ENCODE measurements at places on chromosomes 16 and 17.

DNA sequence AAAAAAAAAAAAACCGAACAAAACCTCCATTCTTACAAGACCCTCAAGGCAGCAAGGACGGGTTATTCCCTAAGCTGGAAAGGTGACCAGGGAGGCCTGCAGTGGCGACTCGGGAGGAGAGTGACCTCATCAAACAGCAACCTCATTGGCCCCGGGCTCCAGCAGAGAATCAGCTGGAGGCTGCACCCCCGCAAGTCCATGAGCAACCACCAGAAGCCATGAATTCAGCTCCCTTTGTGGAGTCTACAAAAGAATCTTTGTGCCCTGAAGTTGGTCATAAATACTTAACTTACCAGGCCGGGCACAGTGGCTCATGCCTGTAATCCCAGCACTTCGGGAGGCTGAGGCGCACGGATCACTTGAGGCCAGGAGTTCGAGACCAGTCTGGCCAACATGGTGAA, 80.9 kb upstream of the CREBBP start:
- no peak for DNase-seq

DNA sequence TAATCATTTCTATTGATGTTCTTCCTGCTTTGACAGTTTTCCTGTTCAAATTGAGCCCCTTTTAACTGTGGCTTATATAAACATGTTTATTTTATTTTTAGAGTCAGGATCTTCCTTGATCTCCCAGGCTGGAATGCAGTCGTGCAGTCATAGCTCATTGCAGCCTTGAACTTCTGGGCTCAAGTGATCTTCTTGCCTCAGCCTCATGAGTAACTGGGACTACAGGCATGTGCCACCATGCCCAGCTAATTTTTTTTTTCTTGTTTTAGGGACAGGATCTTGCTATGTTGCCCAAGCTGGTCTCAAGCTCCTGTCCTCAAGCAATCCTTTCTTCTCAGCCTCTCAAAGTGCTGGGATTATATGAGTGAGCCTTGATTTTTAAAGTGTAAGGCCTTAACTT, 14.7 kb downstream of the PHKB start:
- no peak for DNase-seq

DNA sequence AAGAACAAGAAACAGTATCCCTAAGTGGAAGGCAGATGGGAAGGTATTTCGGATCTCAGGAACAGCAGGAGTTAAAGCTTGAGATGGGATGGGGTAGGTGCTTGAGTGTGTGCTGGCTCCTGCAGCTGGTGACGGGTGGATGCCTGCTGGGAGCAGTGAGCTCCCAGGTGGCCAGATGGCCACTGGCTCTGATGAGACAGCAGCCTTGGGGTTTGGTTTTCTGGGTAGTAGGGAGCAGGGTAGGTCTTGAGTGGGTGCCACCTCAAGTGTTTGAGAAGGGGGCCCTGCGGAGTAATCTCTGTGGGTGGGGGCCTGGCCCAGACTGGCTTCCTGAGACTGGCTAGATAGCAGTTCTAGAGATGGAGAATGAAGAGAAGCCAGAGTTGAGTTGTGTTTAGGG, 10.3 kb downstream of the EPN2 start:
- DNase-seq, result no peak

- no peak for DNase-seq
Observed at GRCh38 chr17:68927516-68927915, 27.7 kb downstream of the ABCA8 start.

GRCh38 chr16:48246066-48246465, 1.3 kb downstream of the ABCC11 start:
- DNase-seq, result no peak

DNA sequence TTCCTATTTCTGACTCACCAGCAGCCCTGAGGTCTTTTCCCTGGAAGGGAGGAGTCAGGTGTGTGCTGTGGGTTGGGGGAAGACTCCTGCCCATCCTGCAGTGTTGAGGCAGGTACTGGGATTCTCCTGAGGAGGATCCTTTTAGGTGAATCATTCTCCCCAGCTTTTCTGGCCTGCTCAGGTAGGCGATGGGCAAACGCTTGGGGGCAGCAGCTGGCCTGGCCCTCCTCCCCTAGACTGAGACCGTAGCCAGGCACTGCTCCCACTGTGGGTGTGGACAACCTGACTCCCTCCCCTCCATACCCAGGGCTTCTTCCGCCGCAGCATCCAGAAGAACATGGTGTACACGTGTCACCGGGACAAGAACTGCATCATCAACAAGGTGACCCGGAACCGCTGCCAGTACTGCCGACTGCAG, 15.1 kb downstream of the GJD3 start:
- DNase-seq, result no peak

- no peak for DNase-seq
Observed at GRCh38 chr16:58038219-58038641, 12.7 kb downstream of the MMP15 start.

DNA sequence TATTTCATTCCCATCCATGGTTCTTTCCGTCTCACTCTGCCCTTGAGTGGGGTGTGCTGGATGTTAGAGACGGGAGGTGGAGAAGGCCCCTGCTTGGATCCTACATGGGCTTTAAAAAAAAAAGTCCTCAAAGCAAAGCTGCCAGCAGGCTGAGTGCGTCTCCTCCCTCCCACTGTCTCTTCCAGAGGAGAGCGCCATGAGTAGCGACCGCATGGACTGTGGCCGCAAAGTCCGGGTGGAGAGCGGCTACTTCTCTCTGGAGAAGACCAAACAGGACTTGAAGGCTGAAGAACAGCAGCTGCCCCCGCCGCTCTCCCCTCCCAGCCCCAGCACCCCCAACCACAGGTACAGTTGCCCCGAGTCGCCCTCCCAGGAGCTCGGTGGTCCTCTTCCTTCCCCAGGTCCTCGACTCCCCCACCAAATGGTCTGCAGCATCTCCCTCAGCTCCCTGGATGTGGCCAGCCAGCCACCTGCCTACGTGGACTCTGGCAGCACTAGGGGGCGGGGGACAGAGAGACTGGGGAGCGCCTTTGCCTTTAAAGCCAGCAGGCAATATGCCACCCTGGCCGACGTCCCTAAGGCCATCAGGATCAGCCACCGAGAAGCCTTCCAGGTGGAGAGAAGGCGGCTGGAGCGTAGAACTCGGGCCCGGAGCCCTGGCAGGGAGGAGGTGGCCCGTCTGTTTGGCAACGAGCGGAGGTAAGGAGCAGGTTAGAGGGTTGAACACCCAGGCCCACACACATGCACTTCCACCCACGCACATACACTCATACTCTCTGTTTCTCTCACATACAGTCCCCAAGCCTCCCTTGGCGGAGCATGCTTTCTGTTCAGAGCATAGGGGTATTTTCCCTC, 68.2 kb downstream of the PLD6 start:
- no peak for DNase-seq

DNA sequence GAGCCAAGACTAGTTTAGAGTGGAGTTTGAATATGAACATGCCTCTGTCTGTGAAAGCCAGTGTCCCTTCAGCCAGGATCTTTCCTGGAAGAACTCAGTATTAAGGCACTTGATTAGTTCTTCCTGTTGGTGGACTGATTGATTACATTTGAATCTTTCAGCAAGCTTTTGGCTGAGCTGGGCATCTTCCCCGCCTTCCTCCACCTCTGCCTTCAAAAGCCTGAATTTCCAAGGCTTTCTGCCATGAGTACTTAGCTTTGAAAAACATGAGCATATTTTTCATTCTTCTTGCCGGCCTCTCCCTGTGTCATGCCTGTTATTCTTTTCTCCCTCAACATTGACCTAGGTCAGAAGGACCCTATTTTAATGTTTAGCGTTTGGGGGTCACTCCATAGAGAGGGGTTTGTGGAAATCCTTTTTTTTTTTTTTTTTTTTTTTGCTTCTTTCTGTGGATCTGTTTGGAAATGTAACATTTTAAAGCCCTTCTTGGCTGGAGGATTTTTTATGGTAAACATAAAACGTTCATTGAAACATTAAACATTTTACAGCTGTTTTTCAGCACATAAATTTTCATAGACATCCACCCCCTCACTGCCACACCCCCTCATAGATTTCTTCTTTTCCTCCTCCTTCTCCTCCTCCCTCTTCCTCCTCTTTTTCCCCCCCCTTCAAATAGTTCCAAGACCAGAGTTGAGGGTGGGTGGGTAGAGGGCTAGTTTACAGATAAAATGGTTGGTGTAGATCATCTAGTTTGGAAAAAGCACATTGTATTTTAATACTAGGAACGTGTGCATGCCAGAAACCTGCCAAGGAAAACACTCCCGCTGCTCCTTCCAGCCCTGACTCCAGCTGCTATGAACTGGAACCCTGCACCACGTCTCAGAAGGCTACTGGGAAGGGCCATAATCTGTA, 645.9 kb downstream of the WWOX start:
- no peak for DNase-seq

DNA sequence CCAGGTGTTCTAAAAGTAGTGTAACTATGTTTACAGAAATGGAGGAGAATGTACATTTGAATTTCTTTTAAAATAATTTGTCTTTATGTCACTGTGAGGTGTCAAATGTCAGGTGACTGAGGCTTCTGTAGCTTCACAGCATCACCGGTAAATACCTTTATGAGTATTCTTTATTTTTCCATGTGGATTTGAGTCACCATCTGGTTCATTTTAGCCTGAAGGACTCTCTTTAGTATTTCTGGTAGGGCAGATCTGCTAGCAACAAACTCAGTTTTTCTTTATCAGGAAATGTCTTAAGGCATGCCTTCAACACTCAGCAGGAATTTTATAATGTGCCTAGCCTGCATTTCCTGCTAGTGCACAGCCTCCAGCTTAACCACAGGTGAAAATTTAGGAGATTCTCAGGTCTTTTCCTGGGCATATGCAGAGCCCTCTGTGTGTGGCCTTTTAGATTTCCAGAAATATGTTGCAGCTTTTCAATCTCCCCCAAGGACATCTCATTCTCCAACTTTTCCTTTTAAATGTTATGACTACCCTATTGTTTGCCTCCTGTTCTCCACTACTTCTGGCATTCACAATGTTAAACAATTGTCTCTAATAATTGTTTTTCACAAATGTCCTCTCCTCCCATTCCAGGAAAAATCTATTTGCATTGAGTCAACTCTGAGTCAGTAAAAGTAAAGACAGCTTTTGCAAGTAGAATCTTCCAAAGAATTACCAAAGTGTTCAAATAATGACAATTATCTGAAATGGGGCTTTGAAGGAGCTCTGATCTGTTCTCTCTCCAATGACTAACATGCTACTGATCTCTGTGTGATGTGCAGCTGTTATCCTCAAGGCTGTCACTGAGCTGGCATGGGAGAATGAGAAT, 239.4 kb upstream of the CPHXL start:
- DNase-seq, result no peak

- DNase-seq, result no peak
Observed at GRCh38 chr17:43334738-43335402, 63.9 kb upstream of the ARL4D start.

DNA sequence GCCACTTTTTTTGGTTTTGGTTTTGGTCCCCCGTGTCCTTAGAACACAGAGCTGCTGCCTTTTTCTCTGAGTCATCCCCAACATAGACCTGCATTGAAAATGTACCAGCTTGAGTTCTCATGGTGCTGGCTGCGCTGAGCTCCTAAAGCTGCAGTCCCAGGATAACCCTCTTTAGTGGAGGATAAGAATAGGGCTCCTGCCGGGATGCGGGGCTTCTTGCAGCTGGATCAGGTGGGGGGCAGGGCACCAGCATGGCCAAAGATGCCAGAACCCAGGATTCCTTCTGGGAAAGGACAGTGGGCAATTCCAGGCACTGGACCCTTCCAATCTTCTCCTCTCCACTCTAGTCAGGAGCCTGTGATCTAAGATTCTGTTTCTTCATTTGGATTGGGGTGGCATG, 8.3 kb upstream of the CLUH start:
- no peak for DNase-seq

- DNase-seq, result no peak
Observed at GRCh38 chr17:80890196-80890920, 101.3 kb upstream of the CHMP6 start.

- DNase-seq, result no peak
Observed at GRCh38 chr17:33199571-33200510, 93.3 kb downstream of the ASIC2 start.

GRCh38 chr16:10594312-10594950, 14.0 kb upstream of the EMP2 start:
- no peak for DNase-seq

- no peak for DNase-seq
Observed at GRCh38 chr16:23999663-24000062, 163.9 kb downstream of the PRKCB start.

DNA sequence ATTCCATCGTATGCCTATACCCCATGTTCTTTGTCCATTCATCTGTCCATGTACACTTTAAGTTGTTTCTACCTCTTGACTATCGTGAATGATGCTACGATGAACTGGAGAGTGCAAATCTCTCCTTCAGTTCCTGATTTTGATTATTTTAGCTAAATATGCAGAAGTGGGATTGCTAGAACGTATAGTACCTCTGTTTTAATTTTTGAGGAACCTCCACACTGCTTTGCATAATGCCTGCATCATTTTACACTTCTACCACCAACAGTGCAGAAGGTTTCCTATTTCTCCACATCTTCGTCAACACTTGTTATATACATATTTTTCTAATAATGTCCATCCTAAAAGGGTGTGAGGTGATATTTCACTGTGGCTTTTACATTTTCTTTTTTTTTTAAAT, 43.9 kb downstream of the SDR42E1 start:
- no peak for DNase-seq
